Stimulated activated CD4-positive, alpha-beta T cell treated with anti-CD3 and anti-CD28 coated beads, Interleukin-12 subunit alpha, Interleukin-12 subunit beta, amount 100 ng/mL, for 4 hours (primary cell): ENCODE measurements at places on chromosomes 5 and 9.

GRCh38 chr5:42912184-42912798, 100.6 kb upstream of the SELENOP start:
- DNase-seq: peak; percentile 25

- DNase-seq: no peak
These were observed 79.5 kb upstream of the DMRT1 start for GRCh38 chr9:761793-762560.

DNA sequence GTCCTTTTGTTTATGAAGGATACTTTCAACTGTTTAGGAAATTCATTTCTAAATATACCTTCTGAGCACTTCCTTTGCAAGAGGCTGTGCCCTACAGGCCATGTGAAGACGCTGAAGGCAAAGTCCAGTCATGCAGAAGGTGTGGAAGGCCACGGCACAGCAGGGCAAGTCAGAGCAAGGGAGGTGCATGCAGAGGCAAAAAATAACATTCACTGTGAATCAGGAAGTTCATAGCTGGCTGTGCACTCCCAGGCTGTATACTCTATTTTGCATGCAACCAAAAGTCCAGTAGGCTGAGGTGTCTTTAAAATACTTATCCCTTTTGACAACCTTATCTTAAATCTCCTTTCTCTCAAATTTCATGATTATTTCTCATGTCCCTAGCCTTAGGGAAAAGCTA, 50.3 kb downstream of the GNAQ start:
- no peak for DNase-seq

- no peak for DNase-seq
These were observed 9.0 kb upstream of the ADGRD2 start for GRCh38 chr9:124441291-124441690.

DNA sequence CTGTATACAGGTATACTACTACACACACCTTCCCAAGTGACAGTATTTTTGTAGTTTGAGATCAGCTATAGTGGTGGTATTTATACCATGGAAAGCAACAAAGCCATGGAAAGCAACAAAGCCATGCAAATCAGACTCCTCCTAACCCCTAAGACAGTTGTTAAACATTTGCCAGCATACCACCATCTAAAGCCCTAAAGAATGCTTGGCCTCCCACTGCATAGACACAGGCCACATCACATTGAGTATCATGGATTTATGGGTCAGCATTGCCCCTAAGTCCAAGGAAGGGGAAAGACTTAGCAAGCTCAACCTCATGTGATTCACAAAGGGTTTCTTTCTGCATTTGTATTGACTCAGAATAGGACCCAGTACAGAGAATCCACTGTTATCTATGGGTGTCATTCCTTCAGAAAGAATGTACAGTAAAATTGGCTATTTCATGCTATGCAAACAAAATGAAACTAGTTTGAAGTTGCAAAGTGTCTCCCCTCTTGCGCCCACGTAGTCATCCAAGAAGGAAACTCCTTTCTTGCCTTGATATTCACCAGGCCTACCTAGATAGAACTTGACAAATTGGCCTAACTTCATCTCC, 70.4 kb upstream of the IQGAP2 start:
- no peak for DNase-seq

DNA sequence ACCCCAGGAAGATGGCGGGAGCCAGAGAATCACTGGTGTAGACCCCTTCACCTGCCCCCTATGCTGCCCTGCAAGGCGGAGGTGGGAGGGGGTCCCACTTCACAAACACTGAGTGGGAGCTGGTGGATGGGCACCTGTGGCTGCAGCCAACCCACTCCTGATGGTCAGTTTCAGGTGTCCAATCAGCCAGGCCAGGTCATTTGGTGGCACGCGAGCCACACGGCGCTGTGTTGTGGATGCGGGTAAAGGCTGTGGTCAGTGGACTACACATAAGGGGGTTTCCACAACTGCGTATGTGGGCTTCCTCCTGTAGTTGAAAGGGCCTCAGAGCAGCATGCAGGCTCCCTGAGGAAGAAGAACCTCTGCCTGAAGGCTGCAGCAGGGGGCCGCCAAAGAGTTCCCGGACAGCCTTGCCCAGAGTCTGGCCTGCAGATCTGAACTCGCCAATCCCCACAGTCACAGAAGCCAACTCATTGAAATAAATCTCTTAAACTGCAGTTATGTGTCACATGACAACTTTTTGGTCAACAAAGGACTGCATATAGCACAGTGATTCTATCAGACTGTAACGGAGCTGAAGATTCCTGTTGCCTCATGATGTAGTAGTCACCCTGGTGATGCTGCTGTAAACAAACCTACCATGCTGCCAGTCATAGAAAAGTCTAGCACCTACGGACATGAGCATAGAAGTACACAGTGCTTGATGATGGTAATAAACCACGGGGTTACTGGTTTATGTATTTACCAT, 284.7 kb upstream of the IRX2 start:
- DNase-seq: no peak

GRCh38 chr9:134245179-134245578, 80.8 kb upstream of the RNU6ATAC start:
- DNase-seq: no peak

GRCh38 chr5:151770383-151771258, 1.1 kb upstream of the G3BP1 start:
- peak; percentile 63 for DNase-seq

DNA sequence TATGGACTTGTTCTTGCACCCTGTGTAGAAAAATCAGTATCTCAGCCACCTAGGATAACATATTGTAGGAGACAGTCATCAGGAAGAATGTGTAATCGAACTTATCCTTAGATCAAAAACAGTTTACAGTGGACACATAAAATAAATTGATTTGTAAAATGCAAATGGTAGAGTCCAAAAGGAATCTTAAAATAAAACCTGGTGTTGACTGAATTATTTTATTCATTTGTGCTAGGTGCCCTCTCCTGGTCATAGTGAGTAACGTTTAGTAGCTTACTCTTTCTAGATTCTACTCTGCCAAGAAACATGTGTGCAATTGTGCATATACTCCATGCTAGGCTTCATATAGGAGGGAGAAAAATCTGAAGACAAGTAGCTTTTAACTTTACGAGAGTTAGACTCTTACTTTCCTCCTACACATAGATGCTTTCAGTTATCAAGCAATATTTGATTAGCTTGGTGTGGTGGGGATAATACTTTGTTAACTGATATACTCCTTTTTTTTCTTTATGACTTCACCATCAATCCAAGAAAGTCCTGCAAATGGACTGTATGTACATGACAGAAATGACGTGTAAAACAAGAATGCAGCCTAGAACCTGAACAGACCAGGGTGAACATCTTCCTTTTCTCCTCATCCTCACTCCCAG, 23.7 kb upstream of the LOX start:
- no peak for DNase-seq

DNA sequence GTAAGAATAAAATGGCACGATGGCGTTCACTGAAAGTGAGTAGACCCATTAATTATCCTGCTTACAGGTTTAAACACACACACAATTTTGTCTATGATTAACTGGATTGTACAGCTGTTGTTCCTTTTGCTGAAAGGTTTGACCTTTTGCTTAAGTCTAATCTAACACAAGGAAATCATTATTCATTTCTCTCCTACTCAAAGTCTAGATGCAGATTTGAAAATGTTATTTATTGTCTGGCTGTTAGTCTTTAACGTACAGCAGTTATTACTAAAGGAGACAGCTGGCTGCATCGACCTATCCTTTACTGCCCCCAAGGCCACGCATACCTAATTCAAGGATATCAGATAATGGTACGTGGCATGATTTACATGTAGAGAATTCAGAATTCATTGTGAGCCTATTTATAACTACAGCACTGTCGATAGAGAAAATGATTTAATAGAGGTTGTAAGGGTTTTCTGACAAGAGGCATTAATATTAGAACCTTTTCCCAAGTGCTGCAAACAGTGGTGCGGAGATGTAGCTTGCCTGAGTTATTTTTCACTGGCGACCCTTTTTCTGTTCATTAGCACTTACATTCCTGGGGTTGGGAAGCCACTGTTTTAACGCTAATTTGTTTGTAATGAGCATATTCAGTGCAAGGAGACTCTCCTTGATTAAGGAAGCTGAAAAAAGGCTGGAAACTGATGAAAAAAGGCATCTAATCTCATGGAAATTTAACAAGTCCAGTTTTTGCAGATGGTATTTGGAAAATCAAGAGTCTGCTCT, 368.4 kb upstream of the GRAMD2B start:
- no peak for DNase-seq

DNA sequence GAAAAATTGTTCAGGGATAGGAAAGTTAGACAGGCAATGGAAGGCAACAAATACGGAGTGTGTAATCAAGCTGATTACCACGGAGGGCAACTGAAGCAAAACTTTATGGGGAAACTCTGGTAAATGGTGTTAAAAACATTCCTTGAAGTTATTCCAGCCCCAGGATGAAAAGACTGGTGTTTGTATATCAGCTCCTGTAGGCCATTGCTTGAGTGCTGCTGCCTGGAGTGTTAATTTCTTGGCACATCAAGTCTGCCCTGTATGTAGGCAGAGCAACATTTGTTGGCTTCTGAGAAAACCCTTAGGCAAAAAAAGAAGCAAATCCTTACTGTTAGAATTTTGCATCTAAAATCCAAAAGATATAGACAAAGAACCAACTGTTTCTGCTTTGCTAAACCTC, 686.5 kb upstream of the ACO1 start:
- DNase-seq: no peak

DNA sequence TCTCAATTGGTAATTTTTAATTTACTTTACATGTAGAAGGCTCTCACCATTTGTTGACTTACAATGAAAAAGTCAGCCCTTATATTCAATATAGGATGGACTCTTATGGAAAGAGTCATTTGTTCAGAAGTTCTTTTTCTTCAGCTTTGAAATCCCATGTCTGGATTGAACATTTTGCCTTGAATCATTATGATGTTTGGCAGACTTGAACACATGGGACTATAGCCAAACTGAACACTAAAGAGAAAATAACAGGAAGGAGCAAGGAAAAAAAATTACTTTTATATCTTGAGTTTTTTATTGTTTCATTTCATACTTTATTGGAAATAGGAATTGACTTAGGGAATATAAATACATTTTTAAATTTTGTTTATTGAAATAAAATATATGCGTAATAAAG, 1503.0 kb downstream of the EFNA5 start:
- no peak for DNase-seq

- no peak for DNase-seq
These were observed 17.0 kb upstream of the SELENOP start for GRCh38 chr5:42828671-42829070.

DNA sequence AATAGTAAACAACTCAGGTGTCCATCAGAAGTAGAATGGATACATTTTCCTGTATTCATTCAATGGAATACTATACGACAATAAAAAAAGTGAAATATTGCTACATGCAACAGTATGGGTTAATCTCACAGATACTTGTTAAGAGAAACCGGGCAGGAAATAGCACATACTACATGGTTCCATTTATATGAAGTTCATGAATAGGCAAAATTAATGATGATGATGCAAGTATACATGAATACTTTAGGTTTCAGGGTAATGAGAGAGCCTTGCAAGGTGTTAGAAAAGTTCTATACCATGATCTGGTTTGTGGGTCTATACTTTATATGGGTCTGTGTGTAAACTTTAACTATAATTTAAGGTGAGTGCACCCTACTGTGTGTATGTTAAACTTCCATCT, 390.4 kb downstream of the ADGRV1 start:
- no peak for DNase-seq

DNA sequence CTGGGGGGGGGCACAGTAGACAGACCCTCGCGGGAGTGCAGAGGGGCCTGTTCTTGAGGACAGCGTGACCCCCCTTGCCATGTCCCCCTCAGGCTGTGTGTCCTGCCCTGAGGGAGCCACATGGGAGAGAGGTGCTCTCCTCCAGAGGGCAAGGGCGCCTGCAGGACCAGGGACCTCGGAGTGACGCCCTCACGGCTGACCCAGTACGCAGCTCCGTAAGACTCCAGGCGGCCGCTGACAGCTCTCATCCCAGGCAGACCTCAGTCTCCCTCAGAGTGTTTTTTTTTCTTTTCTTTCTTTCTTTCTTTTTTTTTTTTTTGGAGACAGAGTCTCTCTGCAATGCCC, 27.3 kb downstream of the EXD3 start:
- DNase-seq: no peak

GRCh38 chr9:89874351-89875321, 269.8 kb downstream of the GADD45G start:
- no peak for DNase-seq

- no peak for DNase-seq
These were observed 22.2 kb upstream of the CXCL14 start for GRCh38 chr5:135600971-135601381.

- no peak for DNase-seq
These were observed 33.6 kb downstream of the SNX30 start for GRCh38 chr9:112784020-112784785.

DNA sequence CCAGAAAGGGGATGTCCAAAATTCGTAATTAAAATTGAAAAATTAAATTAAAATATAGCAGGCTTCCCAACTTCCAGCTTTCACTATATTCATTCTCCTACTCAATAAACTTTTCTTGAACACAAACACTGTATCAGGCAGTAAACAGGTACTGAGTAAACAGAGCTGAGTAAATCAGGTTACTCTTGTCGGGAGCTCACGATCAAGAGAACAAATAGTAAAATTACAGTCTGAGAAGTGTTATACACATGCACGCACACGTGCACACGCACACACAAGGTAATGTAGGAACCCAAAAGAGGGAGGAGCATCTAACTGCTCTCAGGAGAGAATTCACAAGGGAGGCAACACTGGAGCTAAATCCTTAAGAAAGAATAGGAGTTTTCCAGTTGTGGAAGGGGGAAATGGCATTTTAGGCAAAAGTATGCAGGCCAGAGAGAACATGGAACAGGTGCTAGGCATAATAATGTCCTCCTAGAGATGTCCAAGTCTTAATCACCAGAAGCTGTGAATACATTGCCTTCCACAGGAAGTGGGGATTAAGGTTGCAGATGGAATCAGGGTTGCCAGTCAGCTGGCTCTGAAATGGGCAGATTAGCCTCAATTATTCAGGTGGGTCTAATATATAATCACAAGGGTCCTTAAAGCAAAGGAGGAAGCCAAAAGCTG, 598.8 kb upstream of the BRINP1 start:
- no peak for DNase-seq

DNA sequence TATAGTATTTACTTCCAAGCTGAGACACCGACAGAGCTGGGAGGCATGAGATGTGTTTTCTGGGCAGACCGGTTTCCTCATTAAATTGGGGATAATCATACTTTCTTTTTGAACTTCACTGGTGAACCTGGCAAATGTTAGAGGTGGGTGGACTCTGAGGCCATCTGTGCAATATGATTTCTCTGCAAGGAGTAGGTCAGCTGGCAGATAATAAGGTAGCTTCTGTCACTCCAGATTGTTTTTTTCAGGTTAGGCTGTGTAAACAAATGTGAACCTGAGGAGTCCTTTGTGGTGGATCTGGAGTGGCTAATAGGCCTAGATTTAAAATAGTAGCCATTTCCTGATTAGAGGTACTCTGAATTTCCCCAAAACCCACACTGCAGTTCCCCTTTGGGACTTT, 75.4 kb upstream of the S1PR3 start:
- no peak for DNase-seq
